ENCODE measurements at places on chromosomes 11 and 22.

- no peak for DNase-seq
Observed at GRCh38 chr22:23117891-23118646, 23.7 kb downstream of the RSPH14 start.

GRCh38 chr22:46224044-46224897 is 25.8 kb downstream of the CDPF1 start:
- DNase-seq, result no peak

- no peak for DNase-seq
Observed at GRCh38 chr11:127063241-127063640, 62.7 kb upstream of the KIRREL3 start.

DNA sequence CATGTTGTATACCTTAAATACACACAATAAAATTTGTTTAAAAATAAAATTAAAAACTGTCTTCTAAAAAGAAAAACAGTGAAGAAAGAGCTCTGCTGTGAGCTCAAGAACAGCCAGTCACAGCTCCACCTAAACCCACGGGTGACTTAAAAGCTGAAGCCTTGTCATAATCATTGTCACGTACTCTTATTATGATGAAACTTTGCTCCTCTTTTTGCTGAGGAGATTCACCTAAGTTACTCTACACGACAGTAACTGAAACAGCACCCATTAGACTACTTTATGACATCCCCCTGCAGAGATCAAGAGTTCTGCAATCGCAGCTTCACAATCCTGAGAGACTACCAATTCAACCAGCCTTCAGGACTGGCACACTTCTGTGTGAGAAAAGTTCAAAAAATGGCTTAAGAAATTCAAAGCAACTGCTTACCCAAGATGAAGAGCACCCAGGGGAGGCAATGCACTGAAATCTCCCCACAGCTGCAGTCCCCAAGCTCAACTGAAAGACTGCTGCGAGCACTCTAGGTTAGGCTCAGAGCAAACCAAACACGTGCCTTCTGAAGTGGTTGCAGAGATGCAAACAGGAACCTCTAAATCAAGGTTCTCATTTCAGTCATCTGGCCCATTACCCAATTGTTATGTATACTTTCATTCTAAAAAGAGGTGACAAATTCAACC is at the start of gene JAML:
JAML (minus strand) TSS at position 501 of the 678 bp plus-strand sequence. CDS start 10,145 bp downstream, outside the sequence.
- no peak for DNase-seq

- peak; percentile 24 for DNase-seq
Observed at GRCh38 chr22:26890870-26891269, 233.5 kb downstream of the MIAT start.

DNA sequence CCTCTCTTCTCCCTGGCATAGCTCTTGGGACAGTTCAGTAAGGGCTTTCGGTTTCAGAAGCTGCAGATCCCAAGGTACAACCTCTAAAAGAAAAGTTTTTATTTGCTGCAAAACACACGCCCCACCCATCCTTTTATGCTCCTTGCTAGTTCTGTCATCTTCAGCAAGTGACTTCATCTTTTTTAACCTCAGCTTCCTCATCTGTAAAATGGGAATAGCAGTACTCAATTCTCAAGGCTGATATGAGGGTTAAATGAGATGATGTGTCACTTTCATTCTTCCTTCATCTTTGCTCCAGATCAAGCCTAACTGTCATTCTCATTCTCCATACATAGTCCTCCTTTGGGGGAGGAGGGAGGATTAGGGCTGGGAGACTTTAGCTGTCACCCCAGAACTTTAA is 90.0 kb upstream of the ALX4 start:
- DNase-seq, result no peak

- no peak for DNase-seq
Observed at GRCh38 chr22:29049655-29050263, 11.9 kb downstream of the C22orf31 start.

- no peak for DNase-seq
Observed at GRCh38 chr22:20268279-20269012, at the start of gene RTN4R. RTN4R (minus strand) TSS chr22:20268318; CDS start chr22:20268092, 226 bp downstream.

- DNase-seq, result no peak
Observed at GRCh38 chr11:109799604-109800003, 293.6 kb upstream of the ZC3H12C start.

DNA sequence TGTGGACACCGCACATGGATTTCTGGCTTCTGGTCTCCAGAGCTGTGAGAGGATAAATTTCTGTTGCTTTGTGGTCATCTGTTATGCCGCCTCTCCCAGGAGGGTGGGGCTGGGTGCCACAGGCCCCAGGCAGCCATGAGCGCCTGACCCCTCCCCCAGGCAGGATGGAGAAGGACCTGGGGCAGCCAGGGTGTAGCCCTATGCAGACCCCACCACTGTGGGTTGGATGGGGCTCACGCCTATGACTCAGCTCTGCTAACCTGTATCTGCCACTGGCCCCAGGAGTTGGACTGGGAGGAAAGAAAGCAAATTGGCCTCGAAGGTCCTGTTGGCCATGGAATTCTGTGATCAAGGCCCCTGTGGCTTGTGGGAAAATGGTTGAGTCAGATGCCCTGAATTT is 1351.1 kb downstream of the BRD1 start:
- no peak for DNase-seq

DNA sequence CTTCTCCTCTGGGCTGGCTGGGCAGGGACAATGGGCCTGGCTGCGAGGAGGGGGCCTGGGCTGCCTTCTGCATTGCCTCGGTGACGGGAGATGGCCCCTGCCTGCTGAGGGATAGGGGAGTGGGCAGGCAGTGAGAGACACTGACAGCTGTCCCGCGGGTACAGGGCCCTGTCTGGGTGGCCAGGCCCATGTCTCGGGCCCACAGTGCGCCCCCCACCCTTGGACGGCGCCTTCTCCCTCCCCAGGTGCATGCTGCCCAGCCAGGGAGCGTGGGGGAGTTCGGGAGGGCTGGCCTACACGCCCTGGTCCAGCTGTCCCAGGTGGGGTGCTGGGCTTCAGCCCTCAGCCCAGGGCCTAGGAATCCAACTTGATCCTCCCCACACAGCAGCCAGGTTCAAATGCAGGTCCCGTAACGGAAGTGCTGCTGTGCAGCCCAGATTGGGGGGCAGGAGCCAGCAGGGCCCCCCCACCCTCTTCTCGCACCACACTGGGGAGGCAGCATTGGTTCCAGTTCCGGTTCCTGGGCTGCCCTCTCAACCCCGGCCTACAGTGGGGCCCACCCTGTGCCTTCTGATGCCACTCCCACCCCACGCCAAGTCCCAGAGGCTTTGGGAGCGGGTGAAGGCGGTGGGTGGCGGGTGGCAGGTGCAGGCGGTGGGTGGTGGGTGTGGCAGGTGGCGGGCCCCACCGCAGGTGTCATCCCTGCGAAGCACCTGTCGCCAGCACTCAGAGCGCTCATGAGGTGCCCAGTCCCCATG is 7.3 kb upstream of the TSSC4 start:
- no peak for DNase-seq

DNA sequence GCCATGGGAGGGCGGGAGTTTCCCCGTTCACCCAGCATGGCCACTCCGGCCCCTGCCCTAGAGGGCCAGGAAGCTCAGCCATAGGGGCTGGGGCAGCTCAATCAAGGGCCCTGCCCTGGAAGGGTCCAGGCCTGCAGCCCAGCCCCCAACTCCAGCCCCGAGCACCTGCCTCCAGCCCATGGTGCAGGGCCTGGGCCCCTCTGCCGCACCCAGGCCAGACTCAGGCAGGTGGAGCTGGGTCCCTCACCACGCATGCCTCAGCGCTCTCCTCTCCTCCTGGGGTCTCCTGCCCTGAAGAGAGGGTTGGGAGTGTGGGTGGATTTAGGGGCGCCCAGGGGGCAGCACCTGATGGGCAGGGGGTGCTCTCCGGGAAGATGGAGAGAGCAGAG is 13.1 kb downstream of the MLC1 start:
- no peak for DNase-seq

DNA sequence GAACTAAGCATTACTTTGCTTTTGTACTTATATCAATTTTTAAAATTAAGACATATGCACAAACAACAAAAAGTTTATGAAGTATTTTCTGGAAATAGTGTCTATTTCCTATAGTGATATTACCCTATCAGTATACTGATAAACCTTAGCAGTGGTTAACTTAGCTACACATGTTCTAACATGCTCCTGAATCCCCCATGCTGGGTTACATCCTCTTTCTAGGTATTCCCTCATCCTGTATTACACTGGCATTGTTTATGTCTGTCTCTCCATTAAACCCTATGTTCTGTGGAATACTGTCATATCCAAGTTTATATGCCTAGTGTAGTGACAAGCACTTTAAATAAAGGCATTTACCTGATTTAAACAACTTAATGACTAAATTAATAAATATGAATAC is 1.8 kb upstream of the FAR1 start:
- no peak for DNase-seq

- no peak for DNase-seq
Observed at GRCh38 chr22:19579115-19579811, 55.1 kb upstream of the CLDN5 start.

DNA sequence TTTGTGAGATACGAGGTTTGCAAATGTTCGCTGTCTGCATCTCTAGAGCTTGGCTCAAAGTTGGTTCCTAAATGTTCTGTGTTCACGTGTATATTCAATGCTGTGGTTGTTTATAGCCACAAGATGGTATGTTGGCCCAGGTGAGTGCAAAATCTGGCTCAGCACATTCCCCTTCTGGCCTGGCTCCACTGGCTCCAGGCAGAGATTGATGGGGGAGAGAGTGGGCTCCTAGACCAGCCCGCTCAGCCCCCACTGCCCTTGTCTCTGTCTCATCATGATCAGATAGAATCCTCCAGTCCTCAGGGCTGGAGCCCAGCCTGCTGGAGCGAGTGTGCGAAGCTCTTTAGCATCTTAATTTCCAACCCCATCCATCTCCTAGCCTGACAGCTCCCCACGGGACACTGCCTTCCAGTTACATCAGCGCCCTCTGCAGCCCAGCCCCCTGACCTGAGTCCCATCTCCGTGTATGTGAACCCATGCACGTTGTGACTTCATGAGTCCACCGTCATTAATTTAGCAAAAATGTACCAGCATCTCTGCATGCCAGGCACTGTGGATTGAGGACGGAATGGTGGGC is 2.0 kb downstream of the P2RX3 start:
- DNase-seq, result peak; percentile 54

GRCh38 chr11:61531044-61531443 is 22.5 kb downstream of the LRRC10B start:
- no peak for DNase-seq

DNA sequence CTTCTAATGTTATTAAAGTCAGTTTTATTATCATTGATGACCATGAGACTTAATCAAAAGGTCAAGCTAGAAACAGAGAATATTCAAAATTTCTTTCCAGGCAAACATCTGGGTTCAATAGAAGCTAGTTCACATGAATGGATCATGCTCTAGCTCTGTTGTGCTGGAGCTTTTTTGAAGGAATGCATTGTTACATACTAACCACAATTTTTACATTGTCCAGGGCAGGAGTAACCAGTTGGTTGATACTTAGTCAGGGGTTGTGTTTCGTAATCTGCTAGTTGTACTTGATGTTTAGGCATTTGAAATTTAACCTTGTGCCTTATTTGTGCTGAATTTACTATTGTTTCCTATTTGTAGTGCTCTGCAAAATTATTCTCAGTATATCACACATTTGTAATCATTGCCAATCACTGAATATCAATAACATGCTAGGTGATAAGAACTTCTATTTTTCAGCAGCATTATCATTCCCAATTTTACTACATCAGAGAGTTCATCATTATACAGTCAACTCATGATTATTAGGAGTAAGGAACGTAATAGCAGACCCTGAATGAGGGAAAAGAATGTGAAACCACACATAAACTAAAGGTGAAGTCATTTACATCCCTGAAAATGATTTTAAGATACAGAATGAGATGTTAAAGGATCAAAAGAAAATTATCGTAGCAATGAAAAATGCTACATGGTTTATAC is 23.2 kb downstream of the NF2 start:
- DNase-seq, result no peak

DNA sequence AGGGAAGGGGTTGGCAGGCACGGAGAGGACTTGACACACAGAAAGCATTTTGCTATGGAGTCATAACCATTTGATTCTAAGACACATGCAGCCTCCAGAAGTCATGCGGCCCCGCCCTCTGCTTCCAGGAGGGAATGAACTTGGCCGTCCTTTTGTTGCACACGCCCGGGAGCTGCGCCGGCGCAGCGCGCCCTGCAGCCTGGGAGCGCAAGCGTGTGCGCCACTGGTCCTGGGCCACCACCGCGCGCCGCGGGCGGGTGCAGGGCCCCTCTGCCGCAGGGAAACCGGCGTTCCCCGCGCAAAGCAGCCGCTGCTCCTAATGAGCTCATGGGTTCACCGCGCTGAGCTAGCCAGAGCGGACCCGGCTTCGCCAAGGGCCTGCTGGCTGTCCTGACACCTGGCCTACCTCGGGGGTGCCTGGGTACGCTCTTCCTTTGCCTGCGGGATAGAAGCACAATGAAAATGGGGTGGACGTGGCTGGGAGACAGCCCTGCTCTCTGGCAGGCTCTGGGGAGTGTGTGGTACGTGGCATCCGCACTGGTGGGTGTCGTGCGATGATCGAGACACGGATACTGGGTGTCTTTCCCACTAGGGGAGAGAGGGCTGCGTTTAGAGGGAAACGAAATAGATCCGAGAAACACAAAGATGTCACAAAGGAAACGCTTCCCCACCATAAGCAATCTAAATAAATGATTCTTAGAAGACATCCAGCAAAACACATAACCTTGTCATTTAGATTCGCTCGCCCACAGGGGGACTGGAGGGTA is 669 bp downstream of the MICAL3 start:
- DNase-seq, result peak; percentile 34

DNA sequence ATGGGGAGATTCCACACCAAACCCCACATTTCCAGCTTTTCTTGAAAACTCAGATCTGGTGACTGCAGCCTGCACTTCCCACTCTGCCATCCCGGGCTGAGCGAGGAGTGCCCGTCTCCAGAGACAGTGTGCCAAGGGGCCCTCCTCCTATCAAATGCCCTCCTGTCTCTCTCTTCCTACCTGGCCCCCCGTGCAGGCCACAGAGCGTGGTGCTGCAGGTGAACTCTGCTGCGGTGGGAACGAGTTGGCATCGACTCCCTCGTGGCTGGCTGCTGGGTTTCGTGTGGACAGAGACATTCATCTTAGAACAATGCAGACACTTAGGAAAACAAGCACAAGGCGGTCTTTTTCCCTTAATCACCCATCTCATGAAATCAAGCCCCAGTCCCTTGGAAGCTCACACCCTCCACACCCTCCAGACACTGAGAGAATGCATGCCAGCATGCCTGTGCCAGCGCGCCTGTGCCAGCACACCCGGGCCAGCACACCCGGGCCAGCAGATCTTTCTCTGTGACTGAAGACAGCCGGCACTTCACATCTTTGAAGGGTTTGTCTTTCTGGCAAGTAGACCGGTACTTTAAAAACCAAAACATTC is 65.0 kb downstream of the PARVB start:
- DNase-seq, result no peak

DNA sequence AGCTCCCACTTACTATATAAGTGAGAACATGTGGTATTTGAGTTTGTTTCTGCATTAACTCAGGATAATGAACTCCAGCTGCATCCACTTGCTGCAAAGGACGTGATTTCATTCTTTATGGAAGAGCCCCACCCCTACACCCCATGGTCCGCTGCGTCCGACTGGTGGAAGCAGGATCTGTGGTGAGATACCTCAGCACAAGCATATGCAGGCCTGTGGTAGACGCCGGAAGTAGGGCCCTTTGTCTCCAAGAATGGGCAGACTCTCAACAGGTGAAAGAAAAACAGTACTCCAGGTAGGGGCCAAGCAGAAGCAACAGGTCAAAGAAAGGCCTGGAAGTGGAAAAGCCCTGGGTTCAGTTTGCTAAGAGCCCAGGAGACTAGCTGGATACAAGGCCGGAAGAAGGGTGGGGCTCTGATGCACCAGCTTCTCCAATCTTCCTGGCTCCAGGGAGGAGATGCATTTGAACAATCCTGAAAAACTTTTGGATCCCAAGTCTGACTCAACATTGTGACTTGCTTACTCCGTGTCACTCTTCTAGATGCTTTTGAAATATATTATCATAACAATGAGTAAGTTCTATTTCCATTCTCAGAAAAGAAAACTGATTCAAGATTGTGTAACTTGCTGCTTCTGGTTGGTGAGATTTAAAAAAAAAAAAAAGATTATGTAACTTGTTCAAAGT is 30.4 kb downstream of the NEAT1 start:
- DNase-seq, result no peak

Data from NCI-H526 treated with DMSO at 0.1 percent for 48 hours (cell line).